ENCODE measurements at places on chromosomes 7 and 10. TPM values are rescaled to one million over a fixed set of nuclear protein-coding genes. Genes with fewer than 3 reads are reported as not detected.

Gene HACD1
- 133 TPM for total RNA-seq

Gene HMX3
- 0.27 TPM for total RNA-seq

Gene KAZALD1
- total RNA-seq = 1.9 TPM

- DNase-seq = no peak
Measured at GRCh38 chr7:118305671-118306070, 81.2 kb downstream of the ANKRD7 start.

DNA sequence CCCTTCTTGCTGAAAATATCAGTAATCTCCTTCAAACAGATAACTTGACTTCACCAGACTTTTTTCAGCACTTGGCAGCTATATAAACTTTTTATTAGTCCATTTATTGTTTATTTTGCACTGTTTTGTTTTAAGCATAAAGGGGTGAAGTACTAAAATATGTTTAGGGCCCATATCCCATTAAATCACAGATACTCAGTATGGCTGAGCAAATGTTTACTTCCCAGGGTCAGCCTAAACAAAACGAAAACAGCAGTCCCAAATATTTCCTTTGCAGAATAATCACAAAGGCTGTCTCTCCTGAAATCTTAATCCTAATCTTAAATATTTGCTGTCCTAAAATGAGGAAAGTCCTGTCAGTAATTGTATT is 649.6 kb downstream of the TNS3 start:
- no peak for DNase-seq

- no peak for DNase-seq
Measured at GRCh38 chr10:1057106-1057657, 997 bp downstream of the WDR37 start.

DNA sequence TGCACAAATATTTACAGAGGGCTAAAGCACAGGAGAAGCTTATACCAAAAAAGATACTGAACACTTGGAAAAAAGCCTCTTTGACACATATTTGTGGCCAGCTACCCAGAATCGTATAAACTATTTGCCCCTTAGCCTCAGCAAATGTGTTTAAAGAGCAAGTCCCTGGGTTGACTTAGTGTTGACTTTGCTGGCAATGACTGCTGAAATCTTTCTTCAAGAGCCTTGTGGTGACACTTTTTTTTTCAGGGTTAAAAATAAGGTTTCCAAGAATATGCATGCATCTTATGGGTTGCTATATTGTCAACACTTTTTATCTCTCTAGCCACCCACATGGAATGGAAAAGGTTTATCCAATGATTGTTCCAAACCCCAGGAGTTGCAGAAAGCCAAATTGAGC is 14.9 kb upstream of the PLEKHS1 start:
- no peak for DNase-seq

DNA sequence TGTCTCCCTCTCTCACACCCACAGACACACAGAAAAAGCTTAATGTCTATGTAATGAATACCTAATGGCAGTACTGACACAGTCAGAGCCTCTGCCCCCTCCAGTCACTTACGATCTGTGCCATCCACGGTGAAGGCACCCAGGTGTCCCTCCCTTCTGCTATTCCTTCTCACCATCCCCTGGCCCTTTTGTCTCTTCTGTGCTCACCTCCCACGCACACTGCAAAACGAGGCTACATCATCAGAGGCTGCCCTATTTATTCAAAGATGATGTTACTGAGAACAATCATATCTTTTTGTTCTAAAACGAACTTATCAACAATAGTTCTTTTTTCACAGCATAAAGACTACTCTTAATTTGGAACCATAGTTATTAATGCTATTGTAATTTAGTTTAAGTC is 246.9 kb upstream of the MKLN1 start:
- no peak for DNase-seq

- no peak for DNase-seq
Measured at GRCh38 chr7:94412762-94413322, 18.1 kb downstream of the COL1A2 start.
